COR-L47 (cell line): ENCODE measurements at places on chromosomes 13 and 19.

DNA sequence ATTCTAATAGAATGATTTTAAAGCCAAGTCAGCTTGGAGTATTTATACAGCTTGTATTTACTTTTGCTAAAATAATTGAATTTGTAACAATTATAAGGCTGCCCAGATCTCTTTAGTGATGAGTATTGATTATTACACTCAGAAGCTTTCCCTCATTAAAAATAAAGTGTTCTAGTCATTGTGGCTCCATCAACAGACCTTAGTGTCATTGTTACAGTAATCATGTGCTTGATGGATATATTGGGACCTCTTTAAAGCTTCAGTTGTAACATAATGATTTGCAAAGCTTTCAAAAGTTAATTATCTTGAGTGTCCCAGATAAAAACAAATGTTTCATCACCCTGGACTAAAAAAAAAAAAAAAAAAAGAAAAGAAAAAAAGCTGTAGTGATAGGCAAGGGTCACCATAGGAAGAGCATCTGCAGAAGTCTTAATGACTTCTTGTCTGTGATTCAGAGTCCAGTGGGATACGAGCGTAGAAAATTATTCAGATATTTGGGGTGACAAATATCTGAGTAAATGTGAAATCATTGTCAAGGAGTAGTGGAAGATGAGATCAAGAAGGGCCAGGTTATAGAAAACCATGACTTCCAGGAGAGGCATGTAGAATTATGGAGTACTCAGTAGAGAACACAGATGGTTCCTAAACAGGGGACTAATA is 369.6 kb downstream of the DCT start:
- DNase-seq = no peak

GRCh38 chr19:30066781-30067759 is 125.0 kb downstream of the URI1 start:
- no peak for DNase-seq

DNA sequence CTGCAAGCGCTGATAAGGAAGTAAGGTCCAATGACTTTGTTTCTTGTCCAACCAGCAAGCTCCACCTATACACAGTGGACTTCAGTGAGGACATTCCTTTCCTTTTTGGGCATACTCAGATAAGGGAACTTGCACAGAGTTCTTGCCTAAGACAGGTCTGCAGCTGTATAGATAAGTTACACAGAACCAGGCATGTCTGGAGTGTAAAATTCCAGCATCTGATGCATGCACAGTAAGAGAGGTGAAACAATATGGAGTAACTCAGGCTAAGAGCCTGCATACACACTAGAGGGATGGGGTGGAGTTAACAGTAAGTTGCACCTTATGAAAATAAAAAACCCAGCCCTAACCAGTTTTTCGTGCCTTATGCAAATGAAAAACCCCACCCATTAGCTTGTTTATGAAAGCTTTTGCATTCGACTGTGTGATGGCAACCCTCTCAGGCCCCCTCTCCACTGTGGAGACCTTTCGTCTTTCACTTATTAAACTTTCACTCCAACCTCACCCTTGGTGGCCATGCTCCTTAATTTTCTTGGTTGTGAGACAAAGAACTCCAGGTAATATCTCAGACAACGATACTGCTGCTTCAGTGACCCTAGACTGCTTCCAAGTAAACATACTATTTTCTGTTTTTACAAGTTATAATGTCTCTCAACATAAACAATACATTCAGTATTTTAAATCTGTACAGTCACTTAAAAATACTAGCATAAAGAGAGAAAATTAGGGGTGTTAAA is 2859.0 kb upstream of the PCDH20 start:
- DNase-seq = no peak

GRCh38 chr13:107867701-107868661 is 347.4 kb downstream of the LIG4 start:
- DNase-seq = peak; percentile 84

DNA sequence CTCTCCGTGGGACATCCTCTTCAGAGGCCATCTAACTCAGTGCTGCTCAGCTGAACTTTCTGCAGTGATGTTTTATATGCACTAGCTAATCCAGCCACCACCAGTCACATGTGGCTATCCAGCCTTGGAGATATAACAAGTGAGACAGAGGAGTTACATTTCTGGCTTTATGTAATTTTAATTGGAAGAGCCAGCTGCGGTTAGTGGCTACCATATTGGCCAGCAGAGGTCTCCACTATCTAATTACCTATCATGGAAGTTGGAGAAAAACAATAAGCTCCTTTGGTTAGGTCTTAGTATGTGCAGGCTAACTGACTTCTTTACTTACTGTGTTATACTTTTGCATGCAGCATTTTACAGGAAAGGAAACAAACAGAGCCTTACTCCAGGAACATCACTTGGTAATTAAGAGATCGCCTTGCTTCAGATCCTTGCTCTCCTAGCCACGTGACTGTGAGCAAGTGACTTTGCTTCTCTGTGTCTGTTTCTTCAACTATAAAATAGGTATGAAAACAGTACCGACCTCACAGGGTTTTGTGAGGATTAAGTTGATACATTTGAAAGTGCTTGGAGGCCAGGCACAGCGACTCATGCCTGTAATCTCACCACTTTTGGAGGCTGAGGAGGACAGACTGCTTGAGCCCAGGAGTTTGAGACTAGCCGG is 1.6 kb upstream of the KLK10 start:
- DNase-seq = peak; percentile 57

DNA sequence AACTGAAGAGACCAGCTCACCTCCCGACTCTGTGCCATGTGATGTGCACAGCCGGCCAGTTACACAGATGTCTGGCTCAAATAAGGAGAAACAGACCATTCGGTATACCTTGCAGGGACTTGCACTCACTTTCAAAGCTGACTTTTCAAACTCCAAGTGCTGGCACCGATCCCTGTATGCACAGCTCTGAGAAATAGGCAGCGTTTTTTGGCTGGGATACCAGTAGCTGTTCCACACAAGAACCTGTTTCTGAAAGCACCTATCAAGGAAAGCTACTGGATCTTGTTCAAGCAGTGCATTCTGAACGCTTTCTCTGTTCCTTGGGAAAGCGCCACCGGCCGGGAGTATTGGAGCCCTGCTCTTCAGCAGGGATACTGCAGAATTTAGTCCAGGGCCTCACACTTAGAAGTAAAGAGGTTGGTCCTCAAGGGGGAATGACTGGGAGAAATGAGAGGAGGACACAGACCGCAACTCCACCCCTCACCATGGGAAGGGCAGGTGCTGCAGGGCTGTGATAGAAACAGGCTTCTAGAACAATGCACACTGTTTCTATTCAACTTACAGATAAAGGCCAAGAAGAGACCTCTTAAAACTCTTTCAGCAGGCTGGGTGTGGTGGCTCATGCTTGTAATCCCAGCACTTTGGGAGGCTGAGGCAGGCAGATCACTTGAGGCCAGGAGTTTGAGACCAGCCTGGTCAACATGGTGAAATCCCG is 53.6 kb upstream of the PABPC3 start:
- DNase-seq = peak; percentile 5

GRCh38 chr19:7862413-7862951 is 11.7 kb downstream of the PRR36 start:
- DNase-seq = no peak

DNA sequence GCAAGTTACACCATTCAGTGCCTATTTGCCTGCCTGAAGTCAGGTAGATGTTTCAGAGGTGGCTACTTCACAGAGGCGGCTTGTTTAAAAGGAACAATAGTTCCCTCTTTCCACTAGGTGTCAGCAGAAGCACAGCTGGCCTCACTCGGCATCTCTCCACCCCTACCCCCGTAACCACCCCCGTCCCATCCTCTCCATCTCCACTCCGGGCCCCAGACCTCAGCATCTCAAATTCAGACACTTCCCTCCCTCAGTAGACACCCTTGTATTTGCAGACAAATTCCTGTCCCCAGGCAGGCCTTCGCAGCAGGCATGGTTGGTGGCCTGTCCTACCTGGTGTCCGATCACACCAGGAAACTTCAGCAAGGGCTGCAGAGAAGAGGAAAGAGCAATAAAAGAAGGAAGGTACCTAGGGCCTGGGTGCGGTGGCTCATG is 9.1 kb upstream of the DPP9 start:
- DNase-seq = peak; percentile 68

DNA sequence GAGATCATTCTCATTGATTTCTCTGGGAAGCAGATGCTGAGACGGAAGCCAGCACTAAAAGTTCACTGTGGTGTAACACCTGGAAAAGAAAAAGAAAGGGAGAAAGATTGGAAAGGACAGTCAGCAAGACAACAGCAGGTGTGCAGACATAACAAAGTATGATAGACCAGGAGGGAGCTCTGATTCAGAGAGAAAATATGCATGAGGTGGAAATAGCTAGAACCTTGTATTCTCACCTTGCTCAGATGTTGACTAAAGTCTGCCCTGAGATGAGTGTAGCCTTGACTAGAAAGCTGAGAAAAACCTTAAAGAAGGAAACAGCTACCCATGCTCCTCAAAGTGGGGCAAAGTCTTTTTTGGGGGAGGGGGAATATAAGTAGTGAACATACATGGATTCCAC is 1711.8 kb downstream of the EFNB2 start:
- no peak for DNase-seq

- no peak for DNase-seq
Measured at GRCh38 chr13:32501064-32501463, 37.5 kb downstream of the N4BP2L2 start.
